ENCODE measurements at places on chromosomes 4 and X. TPM values are rescaled to one million over a fixed set of nuclear protein-coding genes. Genes with fewer than 3 reads are reported as not detected.

Gene L1CAM
- 0.49 TPM for total RNA-seq

Gene NPY1R
- total RNA-seq = 7.9 TPM

Gene SPANXD
- not detected for total RNA-seq

Gene FGFBP2
- 0.15 TPM for total RNA-seq

Gene BTC
- 0.81 TPM for total RNA-seq

Gene F11
- total RNA-seq = not detected

Gene PAGE4
- not detected for total RNA-seq

Gene ATP8A1
- 46.1 TPM for total RNA-seq

DNA sequence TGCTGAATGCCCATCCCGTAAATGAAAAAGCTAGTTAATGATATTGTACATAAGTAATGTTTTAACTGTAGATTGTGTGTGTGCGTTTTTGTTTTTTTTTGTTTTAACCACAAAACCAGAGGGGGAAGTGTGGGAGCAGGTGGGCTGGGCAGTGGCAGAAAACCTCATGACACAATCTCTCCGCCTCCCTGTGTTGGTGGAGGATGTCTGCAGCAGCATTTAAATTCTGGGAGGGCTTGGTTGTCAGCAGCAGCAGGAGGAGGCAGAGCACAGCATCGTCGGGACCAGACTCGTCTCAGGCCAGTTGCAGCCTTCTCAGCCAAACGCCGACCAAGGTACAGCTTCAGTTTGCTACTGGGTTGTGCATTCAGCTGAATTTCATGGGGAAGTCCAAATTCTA lies at the start of gene SPP1:
SPP1 (plus strand) TSS at position 249 of the 400 bp plus-strand sequence. CDS start 1,182 bp downstream, outside the sequence.
- peaks cover 11% of the 10 kb centered on the region for H3K4me1 ChIP-seq
- no peaks in the 10 kb centered on the region for H3K36me3 ChIP-seq
- no peak within 1 kb of the TSS for H3K27ac ChIP-seq
- no peak within 1 kb of the TSS for H3K4me3 ChIP-seq

- DNase-seq = no peak
- no peaks in the 10 kb centered on the region for H3K27me3 ChIP-seq
- H3K36me3 ChIP-seq = no peaks in the 10 kb centered on the region
- H3K27ac ChIP-seq = no peak overlapping the region
- H3K4me1 ChIP-seq = no peaks in the 10 kb centered on the region
Measured at GRCh38 chrX:13780868-13781427, 35.9 kb downstream of the GPM6B start.

DNA sequence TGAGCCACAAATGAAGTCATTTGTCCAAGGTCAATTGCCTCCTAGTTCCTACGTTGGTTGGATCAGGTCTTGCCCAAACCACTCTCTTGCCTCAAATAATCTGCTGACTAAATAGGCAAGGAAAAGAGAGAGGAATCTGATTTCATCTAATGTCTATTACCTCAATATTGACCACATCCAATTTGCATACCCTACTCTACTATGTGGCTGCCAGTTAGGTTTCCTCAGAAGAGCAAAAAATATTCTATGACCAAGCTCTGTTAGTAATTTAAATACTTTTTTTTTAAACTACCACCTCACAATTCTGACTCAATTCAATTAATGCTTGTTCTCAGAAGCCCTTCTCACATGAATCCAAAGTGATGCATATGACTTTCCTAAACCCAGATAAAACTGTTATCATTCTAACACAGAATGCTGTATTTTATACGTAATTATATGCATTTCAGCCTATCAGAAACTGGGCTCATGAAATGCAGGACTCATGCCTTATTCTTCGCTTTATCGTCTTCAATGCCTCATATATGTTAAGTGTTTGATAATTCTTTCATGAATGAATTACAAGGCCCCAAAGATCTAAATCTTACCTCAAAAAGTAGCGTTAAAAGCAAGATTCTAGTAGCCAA lies 98.6 kb downstream of the HUWE1 start:
- no peak overlapping the region for H3K4me3 ChIP-seq
- H3K36me3 ChIP-seq = peaks cover 24% of the 10 kb centered on the region
- DNase-seq = no peak
- H3K4me1 ChIP-seq = no peaks in the 10 kb centered on the region
- no peaks in the 10 kb centered on the region for H3K27me3 ChIP-seq
- H3K27ac ChIP-seq = no peak overlapping the region

GRCh38 chrX:127726227-127726626 lies 326.0 kb downstream of the ACTRT1 start:
- H3K4me3 ChIP-seq = no peak overlapping the region
- no peak overlapping the region for H3K27ac ChIP-seq
- no peaks in the 10 kb centered on the region for H3K36me3 ChIP-seq
- no peak for DNase-seq
- no peaks in the 10 kb centered on the region for H3K4me1 ChIP-seq
- no peaks in the 10 kb centered on the region for H3K27me3 ChIP-seq

DNA sequence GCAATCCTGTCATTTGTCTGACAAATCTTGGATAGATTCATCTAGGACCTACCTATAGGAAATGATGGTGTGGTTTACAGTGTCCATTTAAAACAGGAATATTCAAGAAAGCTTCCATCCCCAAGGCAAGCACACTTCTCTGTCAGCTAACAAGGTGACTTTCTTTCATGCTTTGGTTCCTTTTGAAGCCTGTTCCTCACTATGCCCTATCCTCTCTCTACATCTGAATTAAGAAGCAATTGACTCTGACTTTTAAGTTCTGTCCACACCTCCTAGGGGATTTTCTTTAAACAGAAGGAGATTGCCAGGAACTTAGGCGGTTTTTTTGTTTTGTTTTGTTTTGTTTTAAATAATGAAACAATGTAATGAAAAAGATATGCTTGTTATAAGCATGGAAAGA lies 1181.4 kb upstream of the TENM3 start:
- H3K4me3 ChIP-seq = no peak overlapping the region
- peaks cover 7% of the 10 kb centered on the region for H3K4me1 ChIP-seq
- DNase-seq = no peak
- H3K27me3 ChIP-seq = no peaks in the 10 kb centered on the region
- H3K36me3 ChIP-seq = no peaks in the 10 kb centered on the region
- no peak overlapping the region for H3K27ac ChIP-seq

DNA sequence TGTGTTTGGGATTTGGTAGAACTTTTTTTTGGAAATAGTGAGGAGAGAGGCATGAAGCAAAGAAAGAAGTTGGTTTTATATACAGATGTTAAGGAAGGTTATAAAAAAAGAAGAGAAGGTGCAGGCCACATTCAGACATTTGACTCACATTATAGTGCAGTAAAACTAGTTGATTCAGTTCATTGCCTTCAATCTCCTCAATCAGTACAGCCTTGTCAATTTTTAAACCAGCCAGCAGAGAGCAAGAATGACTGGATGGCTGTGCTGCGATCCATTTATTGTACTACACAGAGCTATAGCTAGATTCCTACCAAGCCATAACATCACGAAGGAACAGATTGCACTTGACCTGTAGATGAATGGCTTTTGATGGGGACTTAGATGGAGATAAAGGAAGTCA lies 79.7 kb upstream of the LSM6 start:
- H3K4me3 ChIP-seq = no peak overlapping the region
- no peak overlapping the region for H3K27ac ChIP-seq
- H3K36me3 ChIP-seq = no peaks in the 10 kb centered on the region
- no peaks in the 10 kb centered on the region for H3K27me3 ChIP-seq
- H3K4me1 ChIP-seq = no peaks in the 10 kb centered on the region

DNA sequence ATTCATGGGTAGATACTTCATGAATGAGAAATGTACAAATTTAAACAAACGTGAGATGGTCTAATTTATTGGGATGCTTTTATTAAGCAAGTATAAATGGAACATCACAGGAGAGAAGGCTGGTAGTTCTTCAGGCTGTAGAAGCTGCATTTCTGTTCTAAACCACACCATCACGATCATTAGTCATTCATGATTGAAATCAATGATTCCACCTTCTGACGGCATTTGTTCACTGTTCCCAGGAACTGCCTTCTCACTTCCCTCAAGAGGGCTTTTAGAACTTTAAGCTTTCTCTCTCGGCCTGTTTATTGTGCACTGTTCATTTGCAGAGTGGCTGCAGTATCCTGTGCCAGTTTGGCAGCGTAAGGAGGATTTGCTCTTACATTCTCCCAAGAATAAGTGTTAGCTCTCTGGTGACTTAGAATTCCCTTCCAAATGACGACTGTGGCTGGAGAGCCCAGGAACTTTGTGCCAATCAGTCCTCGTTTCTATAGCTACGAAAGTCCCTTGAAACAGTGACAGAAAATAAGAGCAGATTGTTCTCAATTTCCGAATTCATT lies 54.7 kb downstream of the MFAP3L start:
- no peaks in the 10 kb centered on the region for H3K36me3 ChIP-seq
- DNase-seq = no peak
- no peak overlapping the region for H3K4me3 ChIP-seq

- no peak for DNase-seq
- H3K4me1 ChIP-seq = peaks cover 10% of the 10 kb centered on the region
- H3K27ac ChIP-seq = no peak overlapping the region
- H3K4me3 ChIP-seq = peak overlapping the region; percentile 99
- peaks cover 71% of the 10 kb centered on the region for H3K27me3 ChIP-seq
Measured at GRCh38 chr4:105147016-105147552, 408 bp downstream of the TET2 start.

DNA sequence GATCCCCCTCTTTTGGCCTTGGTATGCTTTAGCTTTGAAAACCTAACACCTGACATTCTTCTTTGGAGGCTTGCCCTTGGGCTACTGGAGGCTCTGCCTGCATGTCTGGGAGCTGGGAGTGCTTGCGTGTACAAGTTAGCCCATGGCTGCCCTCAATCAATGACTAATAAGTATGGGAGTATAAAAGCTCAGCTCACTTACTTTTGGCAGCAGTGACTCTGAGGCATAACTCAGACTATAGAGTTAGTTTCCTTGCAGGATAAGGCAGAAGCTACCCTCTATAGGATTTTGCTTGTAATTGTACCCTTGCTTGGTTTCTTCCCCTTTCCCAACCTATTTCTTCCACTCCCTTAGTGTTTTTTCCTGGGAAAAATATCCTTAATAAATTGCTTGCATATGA lies 247.9 kb downstream of the PPP1R2C start:
- H3K4me3 ChIP-seq = no peak overlapping the region
- H3K27me3 ChIP-seq = no peaks in the 10 kb centered on the region
- no peak overlapping the region for H3K27ac ChIP-seq
- H3K4me1 ChIP-seq = no peaks in the 10 kb centered on the region
- DNase-seq = no peak
- H3K36me3 ChIP-seq = no peaks in the 10 kb centered on the region

GRCh38 chr4:145723336-145723735 lies 43.4 kb downstream of the C4orf51 start:
- DNase-seq = no peak
- no peak overlapping the region for H3K27ac ChIP-seq
- H3K36me3 ChIP-seq = no peaks in the 10 kb centered on the region
- H3K4me1 ChIP-seq = peaks cover 15% of the 10 kb centered on the region

GRCh38 chr4:3352941-3353594 lies 60.2 kb downstream of the RGS12 start:
- H3K27me3 ChIP-seq = no peaks in the 10 kb centered on the region
- H3K36me3 ChIP-seq = no peaks in the 10 kb centered on the region
- no peak for DNase-seq
- H3K27ac ChIP-seq = no peak overlapping the region
- no peaks in the 10 kb centered on the region for H3K4me1 ChIP-seq

GRCh38 chr4:180768610-180769009 lies 1474.6 kb upstream of the TENM3 start:
- DNase-seq = no peak
- H3K27me3 ChIP-seq = no peaks in the 10 kb centered on the region
- H3K4me3 ChIP-seq = no peak overlapping the region
- H3K36me3 ChIP-seq = no peaks in the 10 kb centered on the region
- H3K27ac ChIP-seq = peak overlapping the region; percentile 79

- H3K4me1 ChIP-seq = peaks cover 11% of the 10 kb centered on the region
- no peak overlapping the region for H3K4me3 ChIP-seq
- peak; percentile 23 for DNase-seq
Measured at GRCh38 chr4:77047037-77047436, 28.8 kb downstream of the CCNI start.

GRCh38 chr4:59243038-59243437 lies 1957.1 kb upstream of the ADGRL3 start:
- no peaks in the 10 kb centered on the region for H3K27me3 ChIP-seq
- H3K4me3 ChIP-seq = no peak overlapping the region
- peaks cover 19% of the 10 kb centered on the region for H3K4me1 ChIP-seq
- H3K27ac ChIP-seq = no peak overlapping the region
- no peaks in the 10 kb centered on the region for H3K36me3 ChIP-seq
- no peak for DNase-seq

- H3K4me3 ChIP-seq = no peak overlapping the region
- no peak for DNase-seq
- H3K36me3 ChIP-seq = no peaks in the 10 kb centered on the region
- H3K27me3 ChIP-seq = no peaks in the 10 kb centered on the region
Measured at GRCh38 chrX:123743312-123743711, 10.5 kb upstream of the THOC2 start.

GRCh38 chrX:39852491-39852890 lies 245.3 kb downstream of the BCOR start:
- H3K27ac ChIP-seq = no peak overlapping the region
- no peak for DNase-seq
- H3K4me3 ChIP-seq = no peak overlapping the region
- no peaks in the 10 kb centered on the region for H3K27me3 ChIP-seq
- H3K36me3 ChIP-seq = no peaks in the 10 kb centered on the region

GRCh38 chr4:73006286-73006990 lies 63.1 kb downstream of the COX18 start:
- DNase-seq = no peak
- no peaks in the 10 kb centered on the region for H3K36me3 ChIP-seq
- no peaks in the 10 kb centered on the region for H3K27me3 ChIP-seq
- H3K4me3 ChIP-seq = no peak overlapping the region
- H3K27ac ChIP-seq = no peak overlapping the region

All from neural progenitor cell (in vitro differentiated cells).